ENCODE measurements at places on chromosomes 2 and 18.

GRCh38 chr2:219278655-219279150, 463 bp upstream of the DNAJB2 start:
- H3K4me3 ChIP-seq, result peak overlapping the region; percentile 94
- no peak for DNase-seq
- no peaks in the 10 kb centered on the region for H3K27me3 ChIP-seq
- peaks cover 33% of the 10 kb centered on the region for H3K36me3 ChIP-seq

- no peaks in the 10 kb centered on the region for H3K4me1 ChIP-seq
- no peak overlapping the region for H3K4me3 ChIP-seq
- peak; percentile 37 for DNase-seq
- no peaks in the 10 kb centered on the region for H3K27me3 ChIP-seq
- no peak overlapping the region for H3K27ac ChIP-seq
Observed at GRCh38 chr18:48006415-48007175, 76.1 kb upstream of the SMAD2 start.

GRCh38 chr18:75167759-75168618, 41.0 kb downstream of the PTGR3 start:
- DNase-seq, result no peak
- H3K27me3 ChIP-seq, result no peaks in the 10 kb centered on the region
- H3K36me3 ChIP-seq, result no peaks in the 10 kb centered on the region
- H3K4me3 ChIP-seq, result no peak overlapping the region
- H3K4me1 ChIP-seq, result no peaks in the 10 kb centered on the region
- H3K27ac ChIP-seq, result no peak overlapping the region

DNA sequence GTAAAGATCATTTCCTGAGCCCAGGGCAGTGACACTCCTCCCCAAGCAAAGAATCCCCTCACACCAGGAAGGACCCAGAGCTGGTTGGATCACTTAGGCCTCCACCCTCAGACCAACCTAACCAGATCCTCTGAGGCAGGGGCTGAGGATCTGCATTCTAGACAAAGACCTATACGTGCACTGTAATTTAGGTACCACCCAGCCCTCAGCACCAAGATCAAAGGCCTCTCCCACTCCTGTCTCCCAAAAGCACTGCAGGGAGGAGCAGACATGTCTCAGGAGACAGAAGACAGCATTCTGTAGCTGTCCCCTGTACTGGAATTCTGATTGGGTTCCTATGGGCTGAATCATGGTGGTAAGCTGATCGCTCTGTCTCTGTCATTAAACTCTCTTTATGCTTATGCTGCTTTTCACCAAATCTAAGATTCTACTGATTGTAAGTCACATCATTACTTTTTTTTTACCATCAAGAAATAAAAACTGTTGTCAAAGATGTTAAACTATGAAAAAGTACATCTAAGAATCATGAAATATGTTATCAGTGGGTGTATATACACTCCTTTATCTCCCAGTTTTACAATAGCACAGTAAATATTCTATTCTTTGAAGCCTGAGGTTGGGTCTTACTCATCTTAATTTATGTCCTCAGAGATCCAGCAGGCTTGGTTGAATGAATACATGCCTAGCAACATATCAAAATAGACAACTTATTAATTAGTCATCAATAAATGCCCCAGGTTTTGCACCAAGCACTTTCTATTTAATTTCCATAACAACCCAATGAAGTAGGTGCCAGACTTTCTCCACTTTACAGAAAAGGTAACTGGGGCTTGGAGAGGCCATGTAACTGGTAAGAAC, 28.3 kb downstream of the MCFD2 start:
- no peak overlapping the region for H3K27ac ChIP-seq
- H3K4me1 ChIP-seq, result peaks cover 17% of the 10 kb centered on the region
- no peak overlapping the region for H3K4me3 ChIP-seq
- H3K36me3 ChIP-seq, result no peaks in the 10 kb centered on the region
- H3K27me3 ChIP-seq, result no peaks in the 10 kb centered on the region
- no peak for DNase-seq

DNA sequence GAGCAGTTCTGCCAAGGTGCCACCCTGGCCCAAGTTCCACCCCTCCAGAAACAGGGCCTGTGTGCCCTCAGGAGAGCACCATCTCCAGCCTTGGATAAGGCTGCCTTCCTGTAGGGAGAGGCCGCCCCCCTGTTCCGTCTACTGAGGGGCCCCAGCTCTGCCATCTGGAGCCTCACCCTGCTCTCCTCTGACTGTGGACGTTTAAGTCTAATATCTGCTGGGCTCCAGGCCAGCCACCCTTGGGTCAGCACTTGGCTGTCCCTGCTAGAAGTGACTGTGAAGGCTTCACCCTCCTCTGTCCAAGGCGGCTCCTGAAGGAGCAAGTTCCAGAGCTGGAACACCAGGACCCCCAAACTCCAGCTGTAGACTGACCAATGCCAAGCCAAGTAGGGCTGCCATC, 26.3 kb downstream of the RHOB start:
- H3K27me3 ChIP-seq, result no peaks in the 10 kb centered on the region
- H3K4me3 ChIP-seq, result no peak overlapping the region
- no peak overlapping the region for H3K27ac ChIP-seq
- peaks cover 12% of the 10 kb centered on the region for H3K4me1 ChIP-seq
- peak; percentile 50 for DNase-seq

GRCh38 chr18:8326763-8327394, 282.4 kb upstream of the RAB12 start:
- H3K4me3 ChIP-seq, result no peak overlapping the region
- no peak for DNase-seq
- no peaks in the 10 kb centered on the region for H3K36me3 ChIP-seq

- DNase-seq, result no peak
- H3K36me3 ChIP-seq, result peaks cover 65% of the 10 kb centered on the region
- H3K4me3 ChIP-seq, result no peak overlapping the region
- no peak overlapping the region for H3K27ac ChIP-seq
- H3K4me1 ChIP-seq, result no peaks in the 10 kb centered on the region
Observed at GRCh38 chr18:9546468-9546867, 67.9 kb downstream of the PPP4R1 start.

DNA sequence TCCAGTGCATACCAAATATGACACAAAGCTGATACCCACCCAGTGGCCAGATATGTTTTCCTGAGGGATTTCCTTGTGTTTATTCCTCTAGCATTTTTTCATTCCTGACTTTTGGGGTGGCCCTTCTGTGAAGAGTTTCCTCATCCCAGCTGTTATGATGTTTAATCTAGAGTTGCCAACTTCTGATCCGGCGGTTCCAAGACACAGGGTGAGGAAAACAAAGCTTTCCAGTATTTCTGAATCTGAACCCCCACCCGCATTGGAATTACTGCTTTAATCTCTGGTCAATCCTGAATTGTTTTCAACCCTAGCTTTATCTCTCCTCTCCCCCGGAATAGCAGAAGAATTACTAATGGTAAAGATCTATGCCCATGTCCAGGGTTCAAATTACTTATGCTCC, 39.2 kb upstream of the PNPT1 start:
- H3K4me1 ChIP-seq, result peaks cover 11% of the 10 kb centered on the region
- no peak overlapping the region for H3K27ac ChIP-seq
- no peaks in the 10 kb centered on the region for H3K27me3 ChIP-seq
- no peaks in the 10 kb centered on the region for H3K36me3 ChIP-seq

DNA sequence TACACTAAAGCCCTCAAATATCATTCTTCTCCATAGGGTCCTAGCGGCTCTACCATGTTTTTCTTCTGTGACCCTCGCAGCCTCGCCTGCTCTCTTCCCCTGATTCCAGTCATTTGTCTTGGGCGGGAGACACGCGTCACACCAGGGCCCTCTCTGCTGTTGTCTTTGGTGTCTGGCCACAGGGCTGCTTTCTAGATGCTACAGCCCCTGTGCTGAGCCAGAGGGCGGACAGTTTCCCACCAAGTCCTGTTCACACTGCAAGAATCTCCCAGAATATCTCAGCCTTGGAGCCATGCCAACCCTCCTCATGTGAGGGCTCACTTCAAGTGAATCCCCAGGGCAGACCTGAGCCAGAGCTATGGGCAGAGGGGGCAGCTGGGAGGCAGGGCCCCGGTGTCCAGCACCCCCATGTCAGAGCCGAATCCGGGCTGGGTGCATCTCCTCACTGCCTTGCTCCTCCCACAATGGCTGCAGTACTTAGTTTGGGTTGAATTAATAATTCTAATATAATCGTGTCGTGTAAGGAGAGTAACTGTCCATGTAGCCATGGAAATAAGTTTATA, 42.1 kb downstream of the DIPK1C start:
- H3K27me3 ChIP-seq, result no peaks in the 10 kb centered on the region
- no peaks in the 10 kb centered on the region for H3K36me3 ChIP-seq
- no peak overlapping the region for H3K27ac ChIP-seq
- H3K4me1 ChIP-seq, result no peaks in the 10 kb centered on the region

GRCh38 chr2:13495051-13495450, 778.3 kb downstream of the TRIB2 start:
- H3K27ac ChIP-seq, result no peak overlapping the region
- no peaks in the 10 kb centered on the region for H3K36me3 ChIP-seq
- H3K27me3 ChIP-seq, result no peaks in the 10 kb centered on the region
- DNase-seq, result no peak
- H3K4me1 ChIP-seq, result no peaks in the 10 kb centered on the region

DNA sequence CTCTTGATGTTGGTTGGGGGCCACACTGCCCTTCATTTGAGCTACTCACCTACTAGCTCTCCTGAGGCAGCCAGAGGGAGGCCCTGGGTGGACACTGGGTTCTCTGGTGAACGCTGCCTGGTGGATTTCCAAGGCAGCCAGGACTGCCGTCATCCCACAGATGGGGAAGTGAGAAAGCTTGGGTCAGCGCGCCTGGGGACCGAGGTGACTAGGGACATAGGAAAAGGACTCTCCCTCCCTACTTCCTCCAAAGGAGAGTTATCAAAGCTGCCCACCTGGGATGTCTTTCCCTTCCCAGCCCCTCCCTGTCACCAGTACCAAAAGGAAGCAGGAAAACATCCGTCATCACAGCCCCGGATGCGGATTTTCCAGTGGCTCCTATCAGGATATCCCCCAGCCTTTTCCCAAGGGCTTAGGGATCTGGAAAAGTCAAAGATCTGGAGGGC, 3.8 kb upstream of the SEMA4C start:
- peaks cover 37% of the 10 kb centered on the region for H3K4me1 ChIP-seq
- no peaks in the 10 kb centered on the region for H3K27me3 ChIP-seq
- DNase-seq, result peak; percentile 84
- H3K4me3 ChIP-seq, result no peak overlapping the region
- peak overlapping the region; percentile 47 for H3K27ac ChIP-seq

DNA sequence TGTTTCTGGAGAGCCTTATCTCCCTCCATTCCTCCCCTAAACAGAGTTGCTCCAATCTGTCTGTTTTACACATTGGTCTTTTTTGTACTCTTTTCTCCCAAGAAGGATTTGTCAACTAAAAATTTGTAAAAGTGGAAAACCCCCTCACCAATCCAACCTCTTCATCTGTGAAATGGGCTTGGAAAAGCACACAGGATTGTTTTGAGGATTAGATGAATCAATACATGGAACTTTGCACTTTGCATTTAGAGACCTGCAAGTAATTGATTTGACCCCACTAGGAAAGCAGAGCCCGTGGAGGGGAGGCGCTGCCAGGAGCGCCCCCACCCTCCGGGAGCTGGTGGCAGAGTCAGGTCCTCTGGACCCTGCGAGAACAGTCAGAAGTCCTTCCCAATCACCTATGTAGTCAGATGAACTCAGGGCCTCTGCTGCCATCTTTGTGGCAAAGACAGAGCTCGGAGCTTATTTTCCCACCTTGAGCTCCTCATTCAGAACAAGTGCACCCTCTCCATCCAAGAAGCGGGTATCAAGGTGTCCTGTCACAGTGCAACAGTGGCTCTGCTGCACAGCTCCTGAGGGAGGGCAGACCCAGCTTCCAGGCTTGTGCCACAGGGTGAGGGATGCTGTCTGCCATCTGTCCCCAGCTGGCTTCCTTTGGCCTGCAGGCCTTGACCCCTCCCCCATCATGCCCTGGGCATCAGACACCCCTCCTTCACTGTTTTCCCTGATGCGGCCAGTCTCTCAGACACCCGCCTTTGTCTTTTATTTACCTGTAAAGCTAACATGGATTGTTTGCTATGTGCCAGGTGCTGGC, 1.7 kb upstream of the TMEM185B start:
- H3K27me3 ChIP-seq, result no peaks in the 10 kb centered on the region
- H3K4me3 ChIP-seq, result no peak overlapping the region
- no peak overlapping the region for H3K27ac ChIP-seq
- peaks cover 5% of the 10 kb centered on the region for H3K36me3 ChIP-seq

DNA sequence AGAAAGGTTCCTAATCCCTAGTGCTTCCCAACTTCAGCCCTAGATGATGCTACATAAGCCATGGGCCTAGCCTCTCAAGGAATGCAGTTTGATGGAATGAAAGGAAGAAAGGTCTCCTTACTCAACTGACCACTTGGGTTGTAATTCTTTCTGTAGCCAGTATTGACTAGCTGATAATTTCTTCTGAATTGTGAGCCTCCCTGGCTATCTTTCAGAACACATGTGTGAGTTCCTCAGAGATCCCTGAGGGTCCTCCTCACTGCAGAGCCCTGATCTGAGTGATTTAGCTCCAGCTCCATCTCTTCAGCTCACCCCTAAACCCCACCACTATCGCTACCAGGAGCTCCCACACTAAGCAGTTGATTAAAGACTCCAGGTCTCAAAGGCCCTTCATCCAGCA, 31.5 kb downstream of the CFAP210 start:
- H3K4me1 ChIP-seq, result no peaks in the 10 kb centered on the region
- no peaks in the 10 kb centered on the region for H3K27me3 ChIP-seq
- no peak overlapping the region for H3K27ac ChIP-seq
- H3K4me3 ChIP-seq, result no peak overlapping the region
- H3K36me3 ChIP-seq, result no peaks in the 10 kb centered on the region
- no peak for DNase-seq

- peak overlapping the region; percentile 34 for H3K27ac ChIP-seq
- H3K36me3 ChIP-seq, result no peaks in the 10 kb centered on the region
- DNase-seq, result no peak
Observed at GRCh38 chr2:191635333-191636234, 42.4 kb upstream of the NABP1 start.

GRCh38 chr2:215790523-215791421, 222.6 kb downstream of the MREG start:
- H3K27ac ChIP-seq, result no peak overlapping the region
- DNase-seq, result no peak
- H3K4me3 ChIP-seq, result no peak overlapping the region
- H3K4me1 ChIP-seq, result peaks cover 12% of the 10 kb centered on the region
- no peaks in the 10 kb centered on the region for H3K36me3 ChIP-seq

DNA sequence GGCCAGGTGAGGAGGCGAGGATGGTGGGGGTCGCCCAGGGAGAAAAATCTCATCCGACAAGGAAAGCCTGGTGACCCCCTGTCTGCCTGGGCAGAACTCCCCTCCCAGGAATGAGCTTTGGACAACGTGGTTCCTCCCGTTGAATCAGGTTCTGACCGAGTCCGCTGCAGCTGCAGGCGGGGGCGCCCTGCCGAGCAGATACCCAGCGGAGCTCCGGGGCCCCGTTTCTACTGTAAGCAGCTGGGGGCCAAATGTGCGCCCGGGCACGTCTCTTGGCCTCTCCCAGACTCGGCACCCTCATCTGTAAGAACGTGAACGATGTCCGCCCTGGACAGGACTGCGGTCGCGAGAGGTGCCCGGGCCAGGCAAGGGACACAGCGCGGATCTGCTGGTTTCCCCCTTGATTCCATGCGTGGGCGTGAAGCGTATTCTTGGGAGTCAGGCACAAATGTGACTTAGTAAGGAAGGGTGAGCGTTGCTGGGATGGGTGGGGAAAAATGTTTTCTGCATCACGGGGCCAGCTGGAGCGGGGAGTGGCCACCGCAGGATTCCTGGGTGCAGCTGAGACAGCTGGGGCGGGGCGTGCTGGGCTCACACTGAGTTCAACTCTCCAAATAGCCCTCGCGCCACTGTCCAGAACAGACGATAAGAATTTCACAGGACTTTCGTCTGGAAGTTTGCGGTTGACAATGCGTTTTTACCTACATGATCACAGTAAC, 20.2 kb upstream of the TUBB6 start:
- no peaks in the 10 kb centered on the region for H3K27me3 ChIP-seq
- H3K36me3 ChIP-seq, result no peaks in the 10 kb centered on the region
- peaks cover 15% of the 10 kb centered on the region for H3K4me1 ChIP-seq
- DNase-seq, result peak; percentile 95
- H3K27ac ChIP-seq, result peak overlapping the region; percentile 78
- H3K4me3 ChIP-seq, result peak overlapping the region; percentile 49

All from tibial artery (tissue), 4 donors.